ENCODE measurements at places on chromosomes 6 and 20. TPM values are rescaled to one million over a fixed set of nuclear protein-coding genes. Genes with fewer than 3 reads are reported as not detected.

PI16 gene
- total RNA-seq, result 1.0 TPM

DNA sequence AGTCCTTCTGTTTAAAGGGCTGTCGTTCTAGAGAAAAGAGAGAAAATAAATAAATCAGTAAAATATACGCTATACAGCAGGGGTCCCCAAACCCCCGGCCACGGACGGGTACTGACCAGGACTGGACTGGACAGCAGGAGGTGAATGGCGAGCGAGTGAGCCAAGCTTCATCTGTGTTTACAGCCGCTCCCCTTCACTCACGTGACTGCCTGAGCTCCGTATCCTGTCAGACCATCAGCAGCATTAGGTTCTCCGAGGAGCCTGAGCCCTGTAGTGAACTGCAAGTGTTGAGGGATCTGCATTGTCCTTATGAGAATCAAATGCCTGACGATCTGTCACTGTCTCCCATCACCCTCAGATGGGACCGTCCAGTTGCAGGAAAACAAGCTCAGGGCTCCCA lies 76.5 kb downstream of the ZNF217 start:
- H3K27me3 ChIP-seq, result peaks cover 2% of the 10 kb centered on the region
- DNase-seq, result no peak
- no peaks in the 10 kb centered on the region for H3K4me1 ChIP-seq
- H3K36me3 ChIP-seq, result no peaks in the 10 kb centered on the region
- H3K4me3 ChIP-seq, result no peak overlapping the region

GRCh38 chr6:119626884-119627619 lies 277.5 kb upstream of the MAN1A1 start:
- peaks cover 3% of the 10 kb centered on the region for H3K27me3 ChIP-seq
- H3K4me3 ChIP-seq, result no peak overlapping the region
- H3K27ac ChIP-seq, result no peak overlapping the region
- no peak for DNase-seq
- H3K4me1 ChIP-seq, result no peaks in the 10 kb centered on the region

- H3K27ac ChIP-seq, result peak overlapping the region; percentile 13
- H3K4me3 ChIP-seq, result no peak overlapping the region
These were observed 57.5 kb downstream of the NCOA3 start for GRCh38 chr20:47559141-47559540.

NNAT gene
- total RNA-seq, result 0.48 TPM

DNA sequence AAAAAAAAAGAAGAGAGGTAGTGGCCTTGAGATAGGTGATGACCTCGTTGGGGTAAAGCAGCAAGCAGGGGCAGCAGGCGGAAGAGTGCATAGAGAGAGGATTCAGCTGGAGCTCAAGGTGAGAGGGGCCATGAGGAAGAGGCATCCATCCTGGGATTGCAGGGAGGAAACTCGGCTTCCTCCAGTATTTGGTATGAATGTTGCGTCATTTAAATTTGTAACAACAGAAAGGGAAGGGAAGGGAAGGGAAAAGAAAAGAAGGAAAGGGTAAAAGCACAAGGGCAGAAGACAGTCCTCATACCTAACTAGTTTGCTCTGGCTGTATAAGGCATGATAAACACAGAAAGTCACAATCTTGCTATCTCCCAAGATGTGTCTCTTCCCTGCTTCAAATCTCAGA lies 39.9 kb upstream of the MYB start:
- H3K4me1 ChIP-seq, result peaks cover 38% of the 10 kb centered on the region
- H3K27ac ChIP-seq, result no peak overlapping the region
- no peak for DNase-seq

RAMACL gene
- total RNA-seq, result 0.29 TPM

DNA sequence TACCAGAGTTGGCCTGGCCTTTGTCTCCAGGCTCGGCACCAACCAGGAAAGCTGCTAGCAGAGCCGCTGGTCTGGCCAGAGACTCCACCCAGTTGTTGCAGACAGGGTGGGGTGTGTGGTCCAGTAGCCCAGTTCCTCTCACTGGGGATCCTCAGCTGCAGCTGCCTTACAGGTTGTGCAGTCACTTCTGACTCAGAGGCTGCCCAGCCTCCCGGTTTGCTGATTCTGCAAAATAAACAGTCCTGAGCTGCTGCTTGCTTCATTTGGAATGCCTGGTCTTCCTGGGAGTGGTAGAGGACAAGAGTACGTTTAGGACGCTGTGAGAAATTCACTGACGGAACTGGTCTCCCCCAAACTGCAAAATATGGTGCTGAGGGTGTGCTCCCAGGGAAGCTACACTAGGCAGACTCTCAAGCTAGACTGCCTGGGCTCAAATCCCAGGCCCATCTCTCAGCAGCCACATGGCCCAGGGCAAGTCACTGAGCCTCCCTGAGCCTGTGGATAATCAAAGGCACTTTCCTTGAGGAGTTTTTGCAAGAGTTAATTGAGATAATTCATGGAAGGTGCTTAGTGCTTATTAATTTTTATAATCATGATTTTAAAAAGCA lies 246.1 kb downstream of the TFAP2C start:
- DNase-seq, result no peak
- H3K4me1 ChIP-seq, result no peaks in the 10 kb centered on the region
- H3K36me3 ChIP-seq, result no peaks in the 10 kb centered on the region
- H3K4me3 ChIP-seq, result no peak overlapping the region
- no peak overlapping the region for H3K27ac ChIP-seq

DNA sequence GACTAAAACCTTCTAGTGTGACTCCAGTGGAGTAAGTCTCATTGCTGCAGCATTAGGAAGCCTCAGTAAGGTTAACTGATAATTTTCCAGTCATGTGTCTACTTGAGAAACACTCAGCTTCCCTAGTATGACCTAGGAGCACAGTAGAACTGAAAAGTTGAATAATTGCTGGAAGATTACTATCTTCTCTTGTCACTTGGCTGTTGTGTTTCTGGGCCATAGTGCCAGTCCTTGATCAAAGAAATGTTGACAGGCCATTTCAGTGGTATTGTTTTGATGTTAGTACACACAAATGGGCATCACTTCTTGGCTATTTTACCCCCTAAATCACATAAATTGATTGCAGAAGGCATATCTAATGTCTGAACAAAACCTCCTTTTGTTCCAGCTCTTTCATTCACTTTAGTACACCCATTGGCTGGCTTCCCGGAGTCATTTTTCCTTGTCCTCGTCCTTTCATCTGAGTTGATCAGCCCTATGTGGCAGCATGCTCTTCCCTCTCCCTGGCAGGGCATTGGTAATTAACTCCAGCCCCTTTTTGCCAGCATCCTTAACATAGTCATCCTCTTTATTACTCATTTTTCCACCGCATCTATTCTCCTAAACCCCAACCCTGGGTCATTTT lies 6.0 kb downstream of the ENPP3 start:
- no peak overlapping the region for H3K4me3 ChIP-seq
- no peaks in the 10 kb centered on the region for H3K27me3 ChIP-seq
- peaks cover 1% of the 10 kb centered on the region for H3K4me1 ChIP-seq
- no peaks in the 10 kb centered on the region for H3K36me3 ChIP-seq
- DNase-seq, result no peak
